ENCODE measurements at places on chromosomes 13 and 19.

GRCh38 chr13:83086088-83086487 is 796.2 kb downstream of the SLITRK1 start:
- no peak for DNase-seq

DNA sequence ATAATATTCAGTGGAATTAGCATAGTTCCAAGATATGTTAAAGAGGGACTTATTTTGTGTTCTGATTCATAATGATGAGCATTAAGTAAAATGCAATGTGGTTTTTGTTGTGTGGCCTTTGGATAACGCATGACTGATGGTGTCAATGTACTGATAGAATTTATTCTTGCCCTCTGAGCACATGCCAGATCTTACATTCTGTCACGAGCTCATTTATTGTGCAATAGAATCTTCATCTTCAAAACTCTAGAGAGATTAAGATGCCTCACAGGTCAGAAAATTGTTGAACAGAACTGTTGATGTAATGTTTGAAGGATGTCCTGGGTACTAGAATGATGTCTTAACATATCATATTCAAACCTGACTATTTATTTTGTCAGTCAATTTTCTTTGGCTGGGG is 148.0 kb upstream of the HTR2A start:
- DNase-seq = no peak

DNA sequence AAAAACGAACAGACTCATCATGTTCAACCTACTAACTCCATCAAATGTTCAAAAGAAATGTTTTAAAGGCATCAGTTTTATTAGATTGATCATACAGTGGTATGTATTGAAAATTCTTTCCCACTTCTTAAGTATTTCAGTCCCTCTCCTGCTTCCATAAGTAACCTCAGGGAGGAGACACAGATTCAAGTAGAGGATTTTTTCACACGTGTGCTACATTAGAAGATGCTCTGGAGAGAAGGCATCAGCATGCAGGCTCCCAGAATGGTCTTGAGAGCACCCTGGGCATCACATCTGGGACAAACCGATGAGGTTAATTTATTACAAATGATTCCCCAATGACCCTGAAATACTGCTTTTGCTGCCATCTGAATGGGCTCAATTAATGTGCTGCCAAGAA is 3.6 kb downstream of the GPR12 start:
- DNase-seq = no peak

GRCh38 chr13:51838240-51838846 is 6.6 kb downstream of the TMEM272 start:
- DNase-seq = no peak

DNA sequence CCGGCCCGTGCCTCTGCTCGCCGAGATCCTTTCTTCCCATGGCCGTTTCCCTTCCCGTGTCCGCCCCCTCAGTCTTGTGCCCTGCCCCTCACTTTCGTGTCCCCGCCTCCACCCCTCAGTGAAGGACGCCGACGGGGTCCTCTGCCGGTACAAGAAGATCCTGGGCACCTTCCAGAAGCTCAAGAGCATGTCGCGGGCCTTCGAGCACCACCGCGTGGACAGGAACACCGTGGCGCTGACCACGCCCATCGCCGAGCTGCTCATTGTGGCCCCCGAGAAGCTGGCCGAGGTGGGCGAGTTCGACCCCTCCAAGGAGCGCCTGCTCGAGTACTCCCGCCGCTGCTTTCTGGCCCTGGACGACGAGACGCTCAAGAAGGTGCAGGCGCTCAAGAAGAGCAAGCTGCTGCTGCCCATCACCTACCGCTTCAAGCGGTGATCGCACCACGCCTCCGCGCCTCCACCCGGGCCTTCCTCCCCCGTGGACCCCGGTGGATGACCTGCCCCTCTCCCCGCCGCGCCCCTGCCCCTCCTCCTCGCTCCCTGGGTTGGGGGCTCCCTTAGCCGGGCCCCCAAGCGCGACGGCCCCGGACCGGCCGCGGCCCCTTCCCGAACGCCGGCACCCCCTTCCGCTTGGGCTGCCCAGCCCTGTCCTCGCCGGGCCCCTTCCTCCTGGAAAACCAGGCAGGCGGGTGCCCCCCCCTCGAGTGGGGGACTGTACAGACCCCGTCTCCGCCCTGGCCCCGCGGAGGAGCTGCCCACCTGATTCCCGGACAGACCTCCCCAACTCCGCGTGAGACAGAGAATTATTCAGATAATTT is 2.3 kb upstream of the U2AF2 start:
- no peak for DNase-seq

- DNase-seq = no peak
These were observed 4.0 kb upstream of the PDS5B start for GRCh38 chr13:32582281-32582680.

DNA sequence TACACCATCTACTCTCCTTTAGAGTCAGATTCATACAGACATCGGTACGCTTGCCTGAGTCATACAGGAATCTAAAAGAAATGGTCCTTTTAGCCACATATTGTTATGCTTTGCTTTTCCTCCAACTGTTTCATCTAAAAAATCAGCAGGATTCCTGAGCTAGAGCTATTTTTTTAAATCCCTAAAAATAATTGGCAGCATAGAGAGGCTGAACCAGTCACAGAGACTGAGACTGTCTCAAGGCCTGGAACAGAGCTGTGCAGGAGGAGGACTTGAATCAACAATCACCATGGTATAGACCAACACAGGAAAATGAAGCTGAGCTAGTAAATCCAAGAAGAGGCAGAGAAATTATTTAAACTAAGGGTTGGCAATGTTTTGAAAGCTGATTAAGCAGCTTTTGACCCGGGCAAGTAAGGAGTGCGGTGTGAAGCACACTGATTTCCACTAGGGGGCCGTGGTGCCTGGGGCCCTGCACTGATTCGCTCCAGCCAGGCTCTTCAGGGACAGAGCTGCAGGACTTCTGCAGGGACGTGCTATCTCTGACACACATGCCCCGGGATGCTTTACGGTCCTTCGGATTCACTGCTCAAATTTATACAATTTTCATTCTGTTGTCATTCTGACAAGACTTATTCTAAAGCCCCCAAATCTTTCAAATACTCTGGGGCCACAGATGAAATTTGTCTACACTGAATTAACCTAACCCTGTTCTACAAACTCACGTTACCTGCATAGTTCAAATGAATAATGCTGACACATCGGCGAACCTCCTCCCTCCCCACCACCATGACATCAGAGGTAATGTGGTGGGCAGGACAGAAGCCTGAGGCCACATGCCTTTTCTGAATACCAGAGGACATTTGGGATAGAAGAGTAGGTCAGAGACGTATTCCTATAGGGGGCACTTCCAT is 87.6 kb upstream of the SLC15A1 start:
- DNase-seq = peak; percentile 65

DNA sequence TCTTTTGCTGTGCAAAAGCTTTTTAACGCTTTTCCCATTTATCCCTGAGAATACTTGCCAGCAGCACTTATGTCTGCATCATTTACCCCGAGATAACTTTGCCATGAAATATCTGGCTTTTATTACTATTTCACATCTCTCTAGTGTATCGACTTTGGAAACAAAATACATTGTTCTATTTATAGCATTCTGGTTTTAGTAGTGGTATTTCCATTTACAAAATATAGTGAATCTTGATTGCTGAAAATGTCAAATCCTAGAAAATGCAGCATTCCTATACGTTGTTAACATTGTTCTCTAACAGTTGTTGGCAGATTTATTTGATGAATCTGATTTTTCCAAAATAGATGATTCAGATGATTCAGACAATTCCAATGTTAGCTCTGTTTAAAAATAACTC is 189.3 kb upstream of the SPRY2 start:
- DNase-seq = no peak

DNA sequence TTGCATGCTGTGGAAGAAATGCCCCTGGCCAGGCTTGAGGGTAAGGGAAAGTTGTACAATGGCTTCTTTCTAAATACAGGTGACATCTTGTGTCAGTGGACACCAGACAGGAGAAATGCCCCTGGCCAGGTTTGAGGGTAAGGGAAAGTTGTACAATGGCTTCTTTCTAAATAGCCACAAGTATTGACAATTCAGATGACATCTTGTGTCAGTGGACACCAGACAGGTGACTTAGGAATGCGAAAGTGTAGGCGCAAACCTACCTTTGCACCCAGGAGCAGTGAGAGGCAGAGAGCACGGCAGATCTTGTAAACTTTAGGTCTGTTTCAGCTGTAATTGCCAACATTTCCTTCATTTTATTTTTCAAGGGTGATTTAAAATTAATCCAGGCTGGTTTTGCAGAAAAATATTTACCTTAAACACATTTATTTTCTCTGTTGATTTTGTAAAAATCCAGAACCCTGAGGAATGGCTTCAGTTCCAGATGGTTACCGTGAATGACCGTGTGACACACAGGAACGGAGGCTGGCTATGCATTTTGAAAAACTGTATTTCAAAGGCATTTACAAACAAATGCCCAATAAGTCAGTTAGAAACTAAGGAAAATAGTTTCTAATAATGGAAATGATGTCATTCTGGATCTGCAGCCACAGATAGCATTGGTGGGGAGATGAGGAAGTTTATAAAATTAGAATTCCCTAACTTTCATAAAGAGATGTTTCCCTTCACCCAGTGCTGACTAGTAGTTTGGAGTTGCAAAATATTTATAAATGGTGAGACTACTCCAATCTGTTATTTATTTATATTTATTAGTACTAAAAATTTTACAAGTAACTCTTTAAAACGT is 34.9 kb downstream of the TNFSF13B start:
- DNase-seq = no peak

GRCh38 chr13:102190930-102191329 is 210.9 kb downstream of the FGF14 start:
- no peak for DNase-seq

DNA sequence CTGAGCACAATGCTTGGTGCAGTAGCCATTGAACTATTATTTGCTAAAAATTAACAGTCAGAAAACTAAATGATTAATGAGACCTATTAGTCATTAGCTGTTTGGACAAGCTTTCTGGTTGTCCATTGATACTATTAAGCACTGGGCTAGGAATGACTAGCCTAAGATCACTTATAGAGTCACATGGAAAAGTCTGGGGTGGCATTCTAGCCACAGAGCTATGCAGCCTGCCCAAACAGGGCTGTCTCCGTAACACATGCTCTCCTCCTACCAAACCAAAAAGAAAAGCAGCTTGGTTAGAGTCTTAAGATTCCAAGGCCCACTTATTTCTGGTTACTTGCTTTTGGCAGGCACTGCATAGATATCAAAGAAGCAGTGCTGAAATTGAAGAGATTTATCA is 193.5 kb upstream of the NBEA start:
- no peak for DNase-seq

- no peak for DNase-seq
These were observed 6.3 kb upstream of the RFX1 start for GRCh38 chr19:14012378-14012915.

DNA sequence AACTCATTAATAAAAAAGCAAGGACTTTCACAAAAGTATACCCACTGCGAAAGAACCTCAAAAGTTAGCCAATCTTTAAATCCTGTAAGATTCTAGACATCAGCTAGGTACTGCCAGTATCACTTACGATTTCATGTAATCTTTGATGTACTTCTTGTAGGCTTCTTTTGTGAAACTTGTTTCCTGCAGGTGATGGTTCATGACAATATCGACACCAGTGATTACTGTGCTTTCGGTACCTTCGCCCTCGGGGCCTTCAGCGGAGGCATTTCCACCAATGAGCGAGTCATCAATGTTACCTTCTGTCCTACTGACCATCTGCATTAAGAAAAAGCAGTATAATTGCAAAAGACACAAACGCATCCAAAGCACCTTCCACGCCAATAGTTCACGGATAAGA is 1.1 kb downstream of the TPT1 start:
- no peak for DNase-seq
